ENCODE measurements at places on chromosomes 5 and 9.

DNA sequence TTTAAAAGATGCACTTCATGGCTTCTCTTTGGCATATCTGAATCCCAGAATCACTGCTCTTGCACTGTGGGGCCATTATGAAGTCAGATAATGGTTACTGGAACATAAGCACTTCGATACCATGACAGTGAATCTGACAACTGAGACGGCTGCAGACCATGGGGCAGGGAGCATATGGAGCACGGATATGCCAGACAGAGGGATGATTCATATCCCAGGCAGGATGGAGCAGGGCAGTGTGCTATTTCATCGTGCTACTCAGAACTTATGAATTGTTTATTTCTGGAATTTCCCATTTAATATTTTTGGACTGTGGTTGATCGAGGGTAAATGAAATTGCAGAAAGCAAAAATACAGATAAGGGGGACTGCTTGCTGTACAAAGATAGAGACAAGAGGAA is 145.0 kb downstream of the EGFLAM start:
- DNase-seq, result no peak

GRCh38 chr9:112705768-112706427 is 12.0 kb downstream of the INIP start:
- no peak for DNase-seq

DNA sequence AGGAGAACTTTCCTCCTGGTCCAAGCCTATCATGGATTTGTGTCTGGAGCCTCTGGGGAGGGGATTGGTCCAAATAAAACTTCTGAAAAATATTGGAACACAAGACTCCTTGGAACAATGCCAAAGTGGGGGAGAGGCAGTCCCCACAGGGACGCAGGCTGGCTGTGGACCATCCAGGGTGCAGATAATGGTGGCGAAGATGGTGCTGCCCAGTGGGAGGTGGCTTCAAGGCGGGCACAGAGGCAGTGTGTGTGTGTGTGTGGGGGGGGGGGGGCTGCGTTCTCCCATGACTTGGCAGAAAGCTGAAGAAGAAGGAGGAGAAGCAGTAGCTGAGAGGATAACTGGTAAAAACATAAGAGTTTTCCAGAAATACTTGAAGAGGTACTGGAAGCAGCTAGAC is 186.4 kb downstream of the MELK start:
- DNase-seq, result no peak

- DNase-seq, result no peak
Measured at GRCh38 chr5:24703934-24704333, 59.2 kb upstream of the CDH10 start.

DNA sequence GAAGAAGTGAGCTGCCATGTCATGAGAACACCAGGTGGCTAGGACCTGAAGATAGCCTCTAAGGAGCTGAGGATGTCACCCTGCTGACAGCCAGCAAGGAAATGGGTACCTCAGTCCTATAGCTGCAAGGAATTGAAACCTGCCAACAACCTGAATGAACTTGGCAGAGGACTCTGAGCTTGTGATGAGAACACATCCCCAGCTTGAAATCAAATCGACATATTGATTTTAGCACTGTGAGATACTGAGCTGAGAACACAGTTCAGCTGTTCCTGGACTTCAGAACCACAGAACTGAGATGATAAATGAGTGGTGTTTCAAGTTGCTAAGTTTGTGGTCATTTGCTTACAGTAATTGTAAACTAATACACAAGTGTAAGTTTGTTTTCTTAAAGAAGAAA is 5.5 kb upstream of the RASEF start:
- DNase-seq, result no peak

DNA sequence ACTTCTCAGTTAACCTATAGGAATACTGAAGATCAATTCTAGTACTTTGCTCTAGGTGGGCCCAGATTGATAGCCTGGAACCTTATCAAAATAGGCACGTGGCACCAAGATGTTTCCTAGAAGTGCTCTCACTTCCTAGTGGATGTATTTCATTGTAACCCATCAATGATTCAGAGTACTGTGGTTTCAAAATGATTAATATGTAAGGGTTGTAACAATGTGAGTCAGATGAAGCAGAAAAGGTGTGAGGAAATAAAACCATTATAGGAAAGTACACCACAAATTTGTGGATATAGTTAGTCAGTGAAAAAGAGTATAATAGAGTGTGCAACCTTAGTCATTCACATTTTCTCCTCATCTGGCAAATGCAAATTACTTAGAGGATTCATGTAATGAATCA is 177.3 kb upstream of the FST start:
- no peak for DNase-seq

GRCh38 chr9:125674981-125675973 is 31.7 kb downstream of the MAPKAP1 start:
- DNase-seq, result no peak

GRCh38 chr9:77945798-77946197 is 85.8 kb downstream of the GNAQ start:
- no peak for DNase-seq

- no peak for DNase-seq
Measured at GRCh38 chr9:109599131-109599530, 101.0 kb upstream of the PTPN3 start.

- DNase-seq, result no peak
Measured at GRCh38 chr9:76926846-76927245, 20.9 kb upstream of the PRUNE2 start.

GRCh38 chr9:133508046-133508445 is 16.7 kb downstream of the MYMK start:
- DNase-seq, result no peak

All from DMS79 (cell line).